AG10803 (cell line): ENCODE measurements at places on chromosomes 2 and 18.

DNA sequence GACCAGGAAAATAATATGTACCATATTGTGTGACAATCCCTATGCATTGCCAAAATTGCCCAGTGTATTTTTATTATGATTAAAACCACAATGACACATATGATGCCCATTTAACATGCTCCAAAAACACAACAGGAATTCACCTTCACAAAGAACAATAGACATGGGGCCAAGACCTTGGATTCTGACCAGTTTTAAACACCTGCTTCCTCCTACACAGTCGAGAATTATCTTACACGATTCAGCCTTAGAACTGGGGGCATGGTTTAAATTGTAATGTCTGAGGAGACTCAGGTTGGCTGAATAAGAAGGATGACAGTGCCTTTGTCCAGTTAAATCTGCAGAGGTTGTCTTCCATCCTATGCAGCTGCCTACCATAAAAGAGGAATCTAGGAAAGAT, 212.7 kb downstream of the PLCL1 start:
- DNase-seq = no peak

- DNase-seq = no peak
Measured at GRCh38 chr18:56997200-56997599, 149.7 kb upstream of the BOD1L2 start.

GRCh38 chr18:6741232-6741663, 11.7 kb downstream of the ARHGAP28 start:
- DNase-seq = peak; percentile 88

DNA sequence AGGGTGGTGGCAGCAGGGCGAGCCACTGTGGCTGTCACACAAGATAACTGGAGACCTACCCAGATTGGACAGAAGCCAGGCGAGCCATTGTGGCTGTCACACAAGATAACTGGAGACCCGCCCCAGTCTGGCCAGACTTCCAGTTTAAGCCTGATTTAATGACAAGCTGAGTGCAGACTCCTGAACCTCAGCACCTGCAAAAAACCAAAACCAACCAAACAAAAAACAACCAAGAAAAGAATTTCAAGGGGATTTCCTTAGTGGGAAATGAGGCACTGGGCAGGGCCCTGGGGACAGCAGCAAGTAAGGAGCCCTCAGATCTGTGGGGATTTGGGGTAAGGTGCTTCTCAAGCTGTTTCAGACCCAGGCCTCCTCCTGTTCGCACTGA, 95.2 kb upstream of the BOD1L2 start:
- DNase-seq = no peak

DNA sequence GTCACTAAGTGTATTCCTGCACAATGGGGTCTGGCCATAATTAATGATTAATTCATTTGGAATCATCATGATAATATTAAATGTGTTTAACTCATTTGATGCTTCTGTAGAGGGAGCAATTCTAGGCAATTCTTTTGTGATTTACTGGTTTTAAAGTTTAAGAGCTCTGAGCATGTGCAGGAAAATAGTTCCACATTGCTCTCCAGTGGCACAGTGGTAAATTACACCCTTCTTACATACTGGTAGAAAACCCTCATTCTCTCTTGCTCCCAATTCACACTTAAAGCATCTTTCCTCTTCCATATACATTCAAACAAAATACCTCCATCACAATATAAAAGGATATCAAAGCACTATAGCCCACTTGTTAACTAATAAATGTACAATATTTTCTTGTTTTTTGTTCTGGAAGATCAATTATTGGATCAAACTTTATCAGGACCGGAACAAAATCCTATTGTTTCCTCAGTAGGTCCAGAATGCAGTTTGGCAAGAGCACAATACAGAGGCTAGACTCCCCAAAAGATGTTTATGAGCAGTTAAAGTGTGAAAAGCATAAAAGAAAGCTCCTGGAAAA, 844.3 kb downstream of the MBD2 start:
- DNase-seq = peak; percentile 36

DNA sequence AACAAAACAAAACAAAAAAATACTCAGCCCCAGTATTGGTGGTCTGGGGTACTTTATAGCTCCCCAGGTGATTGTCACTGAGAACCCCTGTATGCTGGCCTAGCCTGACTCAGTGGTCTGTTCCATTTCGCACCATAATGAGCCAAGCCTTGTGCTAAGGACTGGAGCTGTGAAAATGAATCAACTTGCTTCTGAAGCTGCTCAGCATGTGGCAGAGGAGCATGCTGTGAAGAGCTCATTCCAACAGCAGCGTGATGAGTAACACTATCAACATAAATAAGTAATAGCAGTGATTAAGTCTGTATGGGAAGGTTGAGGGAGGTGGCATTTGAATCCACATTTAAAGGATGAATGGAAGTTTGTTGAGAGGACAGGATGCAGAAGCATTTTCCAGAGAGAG, 67.2 kb upstream of the ATL2 start:
- peak; percentile 13 for DNase-seq

- DNase-seq = no peak
Measured at GRCh38 chr2:237869343-237870102, 10.1 kb downstream of the RAMP1 start.
